Stimulated activated CD4-positive, alpha-beta T cell treated with anti-CD3 and anti-CD28 coated beads, Interleukin-2, amount 100 ng/mL, for 48 hours (primary cell): ENCODE measurements at places on chromosomes 2 and 18.

- DNase-seq, result no peak
These were observed 17.7 kb downstream of the MBOAT2 start for GRCh38 chr2:8985561-8986326.

GRCh38 chr2:203484266-203485112, 50.6 kb downstream of the RAPH1 start:
- DNase-seq, result peak; percentile 21

- DNase-seq, result no peak
These were observed 165.6 kb upstream of the NABP1 start for GRCh38 chr2:191512216-191512835.

- no peak for DNase-seq
These were observed 51.5 kb downstream of the PUM2 start for GRCh38 chr2:20299113-20299512.

DNA sequence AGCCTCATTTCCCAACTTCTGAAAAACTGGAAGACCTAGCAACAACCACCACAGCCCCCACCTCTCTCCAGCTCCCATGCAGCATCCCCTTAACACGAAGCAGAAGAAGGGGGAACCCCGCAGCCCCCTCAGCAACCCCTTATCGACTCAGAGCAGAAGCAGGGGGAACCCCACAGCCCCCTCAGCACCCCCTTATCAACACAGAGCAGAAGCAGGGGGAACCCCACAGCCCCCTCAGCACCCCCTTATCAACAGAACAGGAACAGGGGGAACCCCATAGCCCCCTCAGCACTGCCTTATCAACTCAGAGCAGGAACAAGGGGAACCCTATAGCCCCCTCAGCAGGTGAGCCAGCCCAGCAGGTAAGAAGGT, 6.7 kb downstream of the SLC66A2 start:
- no peak for DNase-seq

- no peak for DNase-seq
These were observed 1.9 kb upstream of the CABYR start for GRCh38 chr18:24136967-24137373.

GRCh38 chr2:215868846-215869543, 144.4 kb downstream of the MREG start:
- DNase-seq, result no peak

- no peak for DNase-seq
These were observed 9.1 kb downstream of the THNSL2 start for GRCh38 chr2:88179228-88179679.

- no peak for DNase-seq
These were observed 9.9 kb downstream of the TOGARAM2 start for GRCh38 chr2:28991021-28991420.

DNA sequence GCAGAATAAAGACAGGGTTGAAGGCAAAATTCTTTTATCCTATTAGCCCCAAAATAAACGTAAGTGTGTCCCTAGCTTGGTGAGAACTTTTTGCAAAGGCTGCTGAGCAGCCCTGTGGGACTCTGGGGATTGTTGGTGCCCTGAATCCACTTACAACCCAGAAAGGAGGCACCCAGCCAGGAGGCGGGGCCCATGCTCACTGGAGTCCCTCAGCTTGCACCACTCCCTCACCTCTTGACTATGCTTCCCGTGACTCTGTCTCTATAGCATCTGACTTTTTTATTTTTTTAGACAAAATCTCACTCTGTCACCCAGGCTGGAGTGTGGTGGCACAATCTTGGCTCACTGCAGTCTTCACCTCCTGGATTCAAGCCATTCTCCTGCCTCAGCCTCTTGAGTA, 15.8 kb upstream of the COL6A3 start:
- DNase-seq, result no peak
